NCI-H69 (cell line): ENCODE measurements at places on chromosomes 7 and 10.
A peak's percentile ranks its signal among the peaks of the same experiment; 100 is the strongest.

DNA sequence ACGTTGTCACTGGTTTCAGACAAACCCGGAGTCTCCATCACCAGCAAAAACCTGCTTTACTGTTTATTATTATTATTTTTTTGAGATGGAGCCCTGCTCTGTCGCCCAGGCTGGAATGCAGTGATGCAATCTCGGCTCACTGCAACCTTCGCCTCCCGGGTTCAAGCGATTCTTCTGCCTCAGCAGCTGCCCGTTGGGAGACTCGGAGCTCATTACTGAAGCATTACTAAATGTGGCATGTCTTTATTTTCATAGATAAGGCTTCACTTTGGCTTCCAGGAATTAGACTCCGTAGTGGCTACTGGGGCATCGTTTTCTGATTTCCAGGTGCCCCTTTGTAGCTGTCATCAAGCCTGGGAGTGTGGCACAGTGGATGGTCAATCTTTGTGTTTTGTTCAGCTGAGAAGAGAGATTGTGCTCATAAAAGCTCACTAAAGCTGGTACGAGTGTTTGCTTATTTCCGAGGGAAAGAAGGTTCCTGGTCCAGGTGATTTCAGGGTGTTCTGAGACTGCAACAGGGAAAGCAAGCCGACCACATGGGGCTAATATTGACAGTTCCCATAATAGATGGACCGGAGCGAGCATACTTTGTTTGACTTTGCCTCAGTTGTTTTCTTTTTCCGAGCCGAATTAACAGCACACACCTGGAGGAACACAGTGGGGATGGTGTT is 163.1 kb downstream of the CAMK1D start:
- DNase-seq, result peak; percentile 90

DNA sequence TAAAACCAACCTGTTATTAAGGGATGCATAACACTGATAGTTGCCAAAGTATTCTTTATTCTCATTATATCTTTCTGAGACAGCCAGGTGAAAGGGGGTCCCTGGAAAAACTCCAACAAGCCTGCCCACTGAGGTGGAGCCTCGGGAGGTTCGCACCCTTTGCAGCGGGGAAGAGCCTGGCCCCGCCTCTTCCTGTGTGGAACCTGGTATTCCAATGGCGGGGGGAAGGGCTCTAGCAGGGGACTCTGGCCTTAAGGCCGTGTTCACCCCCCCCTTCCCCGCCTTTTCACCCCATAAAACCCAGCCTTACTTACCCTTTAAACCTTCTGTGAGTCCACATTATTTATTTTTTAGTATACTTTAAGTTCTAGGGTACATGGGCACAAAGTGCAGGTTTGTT is 62.4 kb upstream of the PDK4 start:
- no peak for DNase-seq

GRCh38 chr7:1176891-1177373 is 16.9 kb upstream of the ZFAND2A start:
- DNase-seq, result peak; percentile 80

DNA sequence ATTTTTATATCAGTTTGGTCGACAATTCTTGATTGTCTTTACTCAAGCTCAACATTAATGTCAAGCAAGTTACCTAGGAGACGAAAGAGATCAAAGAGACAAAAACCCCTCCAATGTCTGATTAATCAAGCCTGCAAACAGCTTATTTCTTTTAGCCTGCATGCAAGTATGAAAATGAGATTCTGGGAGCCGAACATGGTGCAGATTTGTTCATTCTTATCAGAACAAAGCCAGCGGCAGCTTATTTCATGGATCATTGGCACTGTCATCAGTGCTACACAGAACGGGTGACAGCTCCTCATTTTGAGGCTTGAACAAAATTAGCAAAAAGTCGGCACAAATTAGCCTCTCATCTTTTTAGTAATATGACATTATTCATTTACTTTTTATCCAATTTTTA is 26.5 kb downstream of the FAM204A start:
- DNase-seq, result peak; percentile 75

- DNase-seq, result no peak
Measured at GRCh38 chr7:35983626-35984025, 169.4 kb upstream of the EEPD1 start.

GRCh38 chr10:49598986-49599385 is 11.1 kb upstream of the SLC18A3 start:
- DNase-seq, result no peak

- no peak for DNase-seq
Measured at GRCh38 chr7:25087855-25088254, 37.2 kb downstream of the CYCS start.

DNA sequence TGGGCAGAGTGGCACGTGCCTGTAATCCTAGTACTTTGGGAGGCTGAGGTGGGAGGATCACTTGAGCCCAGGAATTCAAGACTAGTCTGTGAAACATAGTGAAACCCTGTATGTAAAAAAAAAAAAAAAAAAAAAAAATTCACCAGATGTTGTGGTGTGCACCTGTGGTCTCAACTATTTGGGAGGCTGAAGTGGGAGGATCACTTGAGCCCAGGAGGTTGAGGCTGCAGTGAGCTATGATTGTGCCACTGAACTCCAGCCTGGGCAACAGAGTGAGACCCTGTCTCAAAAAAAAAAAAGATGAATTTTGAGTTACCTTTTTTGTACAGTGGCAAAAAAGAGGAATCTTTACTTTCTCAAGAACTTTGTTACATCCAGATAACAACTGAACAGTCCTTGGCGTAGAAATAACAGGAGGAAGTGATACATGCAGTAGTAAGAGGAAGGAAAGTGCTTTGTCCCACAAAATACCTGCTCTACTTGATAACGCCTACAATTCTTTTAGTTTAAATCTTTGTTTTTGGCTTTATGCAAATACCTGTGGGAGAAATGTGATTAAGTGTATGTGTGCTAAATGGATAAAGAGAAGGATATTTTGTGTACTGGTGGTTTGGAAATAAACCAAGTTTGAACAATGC is 29.3 kb downstream of the SPAG6 start:
- no peak for DNase-seq

- no peak for DNase-seq
Measured at GRCh38 chr7:22909917-22910316, 87.3 kb upstream of the TOMM7 start.
